ENCODE measurements at places on chromosomes 6 and 20.

- peak; percentile 55 for ATAC-seq
These were observed 29.8 kb downstream of the DCBLD1 start for GRCh38 chr6:117512056-117512828.

DNA sequence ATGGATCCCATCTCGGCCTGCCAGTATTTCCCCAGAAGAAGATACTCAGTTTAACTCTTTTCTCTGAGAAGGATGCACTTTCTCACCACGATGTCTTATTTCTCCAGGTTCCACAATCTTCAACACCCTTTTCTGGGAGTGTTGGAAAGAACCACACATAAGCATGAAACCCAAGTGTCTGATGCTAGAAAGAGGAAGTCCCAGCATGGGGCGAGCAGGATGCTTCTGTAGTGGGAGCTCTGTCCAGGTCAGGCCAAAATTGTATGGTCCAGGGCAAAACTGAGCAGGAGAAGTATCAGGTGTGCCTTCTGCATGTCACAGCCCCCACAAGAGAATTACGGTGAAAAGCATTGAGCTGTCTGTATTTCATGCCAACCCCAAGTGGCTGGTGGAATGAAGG lies 11.0 kb downstream of the TREM1 start:
- ATAC-seq: no peak

- no peak for ATAC-seq
These were observed 122.9 kb downstream of the CLIC5 start for GRCh38 chr6:45892696-45893245.

DNA sequence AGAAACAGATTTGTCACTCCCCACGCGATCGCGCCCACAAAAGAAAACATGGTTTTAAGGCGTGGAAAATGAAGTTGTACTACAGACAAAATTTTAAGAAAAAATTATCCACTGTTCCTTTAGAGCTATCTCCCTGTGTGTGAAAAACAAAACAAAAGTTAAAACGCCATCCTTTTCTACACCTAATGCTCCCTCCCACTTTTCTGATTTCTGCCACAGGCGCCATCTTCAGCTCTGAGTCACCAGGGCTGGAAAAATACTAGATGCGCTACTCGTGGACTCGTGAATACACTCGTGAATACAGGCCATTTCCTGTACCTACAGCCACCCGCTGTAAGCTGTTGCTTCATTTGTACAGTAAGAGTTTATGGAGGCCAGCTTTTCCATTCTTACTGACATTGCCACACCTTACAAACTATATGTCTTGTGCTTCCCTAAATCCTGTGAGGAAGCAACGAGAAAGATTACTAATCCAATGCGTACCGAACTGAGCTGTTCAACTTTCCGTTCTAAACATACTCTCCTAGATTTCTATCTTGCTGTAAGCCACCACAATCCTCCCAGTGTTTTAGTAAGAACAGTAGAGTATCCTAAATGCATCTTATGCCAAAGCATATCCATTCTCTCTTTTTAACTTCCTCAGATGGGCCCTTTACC lies 773 bp upstream of the AHI1 start:
- ATAC-seq: peak; percentile 46

DNA sequence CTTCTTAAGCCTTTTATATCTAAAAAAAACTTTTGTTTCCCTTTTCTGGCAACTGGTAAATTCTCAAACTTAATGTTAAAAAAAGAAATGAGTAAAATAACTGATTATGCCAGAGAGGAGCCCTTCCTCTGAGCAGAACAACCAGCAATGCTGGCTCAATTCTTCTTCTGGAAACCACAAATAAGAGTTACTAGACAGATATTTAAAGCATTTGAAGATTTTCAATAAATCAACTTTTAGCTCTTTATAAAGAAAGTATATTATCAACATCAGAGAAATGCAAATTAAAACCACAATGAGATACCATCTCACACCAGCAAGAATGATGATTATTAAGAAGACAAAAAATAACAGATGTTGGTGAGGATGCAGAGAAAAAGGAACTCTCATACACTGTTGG lies 61.1 kb upstream of the TCF21 start:
- no peak for ATAC-seq

All from motor neuron (in vitro differentiated cells).